ENCODE measurements at places on chromosomes 2 and 18. TPM values are rescaled to one million over a fixed set of nuclear protein-coding genes. Genes with fewer than 3 reads are reported as not detected.

The KRTCAP3 gene
- 8.3 TPM for total RNA-seq

The PSMA8 gene
- 0.45 TPM for total RNA-seq

The PLGLB1 gene
- total RNA-seq = 0.50 TPM

The CRYGB gene
- total RNA-seq = not detected

The IL37 gene
- not detected for total RNA-seq

Measured in activated naive CD4-positive, alpha-beta T cell treated with anti-CD3 and anti-CD28 coated beads, Interleukin-2, amount 50 U/mL, for 72 hours (primary cell).